ENCODE measurements at places on chromosomes 6 and 20.

DNA sequence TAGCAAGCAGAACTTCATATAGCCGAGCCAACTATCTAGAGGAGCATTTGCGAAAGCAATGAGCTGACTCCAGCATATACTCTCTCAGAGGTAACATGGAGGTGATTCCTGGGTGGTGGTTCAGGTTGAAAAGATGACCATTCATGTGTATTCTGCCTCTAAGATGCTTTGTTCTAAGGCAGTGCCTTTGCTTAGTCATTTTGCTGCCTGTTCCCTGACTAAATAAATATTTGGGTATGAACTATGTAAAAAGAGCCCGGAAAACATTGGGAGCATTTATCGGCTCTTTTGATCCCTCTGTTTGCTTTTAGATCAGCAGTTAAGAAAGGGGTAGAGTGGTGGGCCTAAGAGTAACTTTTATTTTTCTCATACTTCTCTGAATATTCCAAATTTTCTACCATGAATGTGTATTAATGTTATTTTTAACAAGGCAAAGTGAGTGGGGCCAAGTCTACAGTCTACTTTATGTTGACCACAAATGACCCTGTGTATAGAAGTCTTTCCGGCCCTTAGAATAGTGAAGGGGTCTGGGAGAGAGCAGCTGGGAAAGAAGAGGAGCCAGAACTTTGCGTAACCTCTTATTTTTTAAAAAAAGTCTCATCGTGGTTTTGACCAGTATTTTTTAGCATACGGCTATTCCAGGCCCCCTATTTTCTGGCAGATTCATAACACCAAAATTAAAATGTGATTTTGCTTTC, 206.5 kb upstream of the EYA4 start:
- DNase-seq: no peak

DNA sequence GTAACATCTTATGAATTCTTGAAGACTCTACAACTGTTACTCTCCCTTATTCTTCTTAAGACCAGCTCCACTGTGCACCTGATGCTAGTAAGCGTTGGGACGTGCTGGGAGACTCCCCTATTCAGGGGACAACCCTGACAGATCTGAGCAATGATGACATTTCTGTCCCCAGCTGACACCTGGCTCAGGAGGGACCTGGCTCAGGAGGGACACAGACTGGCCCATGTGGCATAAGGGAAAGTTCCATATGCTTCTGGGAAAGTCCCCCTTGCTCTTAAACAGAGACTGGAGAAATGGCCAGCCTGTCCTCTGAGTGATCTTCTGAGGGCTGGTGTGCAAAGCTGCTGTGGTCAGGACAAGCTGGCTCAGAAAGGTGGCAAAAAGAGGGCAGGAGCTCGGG, 10.0 kb upstream of the CD93 start:
- no peak for DNase-seq

DNA sequence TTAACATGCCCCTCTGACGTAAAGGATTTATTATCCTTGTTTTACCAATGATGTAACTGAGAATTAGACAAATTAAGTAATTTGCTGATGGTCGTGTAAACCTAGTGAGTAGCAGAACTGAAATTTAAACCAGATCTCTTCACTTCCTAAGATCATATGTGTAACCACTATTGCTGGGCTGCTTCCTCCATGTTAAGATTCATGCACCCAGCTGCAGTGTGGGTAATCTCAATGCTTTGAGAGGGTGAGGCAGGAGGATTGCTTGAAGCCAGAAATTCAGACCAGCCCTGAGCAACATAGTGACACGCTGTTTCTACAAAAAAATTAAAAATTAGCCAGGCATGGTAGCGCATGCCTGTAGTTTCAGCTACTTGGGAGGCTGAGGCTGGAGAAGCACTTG, 97.9 kb downstream of the L3MBTL3 start:
- no peak for DNase-seq

- no peak for DNase-seq
These were observed 169.7 kb upstream of the GGTLC1 start for GRCh38 chr20:24158281-24158680.

GRCh38 chr20:478010-478948, 15.9 kb upstream of the TBC1D20 start:
- no peak for DNase-seq

GRCh38 chr20:34459209-34459897, 56.9 kb upstream of the DYNLRB1 start:
- DNase-seq: no peak

- no peak for DNase-seq
These were observed 419.5 kb downstream of the CD83 start for GRCh38 chr6:14537030-14537429.

DNA sequence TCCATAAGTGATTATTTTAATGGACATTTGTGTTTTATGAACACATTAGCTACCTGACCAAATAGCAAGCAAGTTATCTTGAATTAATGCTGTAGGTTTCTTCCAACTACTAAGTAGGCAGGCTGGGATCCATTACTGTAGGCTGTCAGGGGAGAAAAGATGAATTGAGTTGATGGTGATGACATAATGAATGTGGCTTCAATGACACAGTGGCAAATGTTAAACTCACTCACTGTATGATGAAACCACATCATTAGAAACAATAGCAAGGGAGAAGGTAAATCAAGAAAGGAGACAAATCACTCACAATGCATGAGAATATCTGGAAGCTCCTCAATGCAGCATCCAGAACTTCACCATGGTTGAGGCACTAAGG, 529.7 kb upstream of the CITED2 start:
- no peak for DNase-seq

- no peak for DNase-seq
These were observed 376.9 kb downstream of the PHF3 start for GRCh38 chr6:64012351-64013001.

- no peak for DNase-seq
These were observed 59.2 kb upstream of the FNDC1 start for GRCh38 chr6:159110013-159110412.

- no peak for DNase-seq
These were observed 127.9 kb upstream of the AGPAT4 start for GRCh38 chr6:161401587-161402309.
